ENCODE measurements at places on chromosomes 12 and 14.
A peak's percentile ranks its signal among the peaks of the same experiment; 100 is the strongest.

DNA sequence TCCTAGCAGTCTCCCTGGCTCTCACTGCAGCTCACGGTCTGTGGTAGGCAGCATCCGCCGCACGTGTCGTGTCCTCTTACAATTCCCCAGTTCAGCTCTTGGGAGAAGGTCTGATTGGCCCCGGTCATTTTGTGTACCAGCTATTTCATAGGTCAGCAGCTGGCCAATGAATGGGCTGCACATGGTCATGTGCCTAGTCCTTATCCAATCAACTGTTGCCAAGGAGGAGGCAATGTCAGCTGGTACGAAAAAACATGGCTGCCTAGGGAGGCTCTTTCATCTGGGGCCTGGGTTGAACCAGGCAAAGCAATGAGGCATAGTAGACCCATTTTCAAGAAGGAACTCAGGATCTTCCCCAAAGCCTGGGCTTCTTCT, 46.1 kb downstream of the RNFT2 start:
- no peak for DNase-seq

DNA sequence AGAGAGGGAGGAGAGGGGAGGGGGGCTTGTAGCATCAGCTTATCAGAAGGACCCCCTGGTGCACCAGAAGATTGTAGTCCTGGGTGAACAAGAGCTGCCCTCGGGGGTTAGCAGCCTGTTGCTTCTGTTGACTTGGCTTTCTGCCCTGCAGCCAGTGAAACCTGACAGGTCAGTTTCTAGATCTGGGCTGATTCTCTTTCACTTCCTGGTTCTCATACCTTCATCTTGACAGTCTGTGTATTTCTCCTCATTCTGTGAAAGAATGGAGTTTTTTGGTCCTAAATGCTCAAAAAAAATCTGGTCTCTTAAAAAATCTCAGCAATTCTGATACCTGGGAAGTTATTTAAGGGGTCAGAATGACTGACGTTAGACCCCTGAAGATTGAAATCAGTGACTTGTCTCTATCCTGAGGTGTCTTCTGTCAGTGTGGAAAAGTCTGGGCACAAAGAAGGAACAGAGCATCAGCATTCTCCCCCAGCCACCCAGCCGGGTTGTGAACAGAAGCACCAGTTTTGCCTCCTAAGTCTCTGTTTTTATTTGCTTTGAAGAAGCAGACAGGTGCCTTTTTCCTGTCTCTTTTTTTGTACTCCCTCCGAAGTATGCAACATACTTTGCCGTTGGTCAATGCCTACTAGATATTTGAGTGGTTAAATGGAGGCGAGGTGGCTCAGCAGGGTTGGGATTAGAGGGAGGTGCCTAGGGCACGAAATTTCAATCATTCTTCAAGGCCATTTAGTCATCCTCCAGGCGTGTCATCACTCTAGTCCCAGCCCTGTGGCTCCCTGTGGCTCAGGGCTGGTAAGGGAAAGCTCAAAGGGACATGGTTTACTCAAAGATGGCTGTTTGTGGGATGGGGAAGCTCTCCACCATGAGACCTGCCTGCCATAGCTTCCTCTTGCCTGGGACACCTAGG, 24.0 kb downstream of the TTC9 start:
- DNase-seq, result no peak

DNA sequence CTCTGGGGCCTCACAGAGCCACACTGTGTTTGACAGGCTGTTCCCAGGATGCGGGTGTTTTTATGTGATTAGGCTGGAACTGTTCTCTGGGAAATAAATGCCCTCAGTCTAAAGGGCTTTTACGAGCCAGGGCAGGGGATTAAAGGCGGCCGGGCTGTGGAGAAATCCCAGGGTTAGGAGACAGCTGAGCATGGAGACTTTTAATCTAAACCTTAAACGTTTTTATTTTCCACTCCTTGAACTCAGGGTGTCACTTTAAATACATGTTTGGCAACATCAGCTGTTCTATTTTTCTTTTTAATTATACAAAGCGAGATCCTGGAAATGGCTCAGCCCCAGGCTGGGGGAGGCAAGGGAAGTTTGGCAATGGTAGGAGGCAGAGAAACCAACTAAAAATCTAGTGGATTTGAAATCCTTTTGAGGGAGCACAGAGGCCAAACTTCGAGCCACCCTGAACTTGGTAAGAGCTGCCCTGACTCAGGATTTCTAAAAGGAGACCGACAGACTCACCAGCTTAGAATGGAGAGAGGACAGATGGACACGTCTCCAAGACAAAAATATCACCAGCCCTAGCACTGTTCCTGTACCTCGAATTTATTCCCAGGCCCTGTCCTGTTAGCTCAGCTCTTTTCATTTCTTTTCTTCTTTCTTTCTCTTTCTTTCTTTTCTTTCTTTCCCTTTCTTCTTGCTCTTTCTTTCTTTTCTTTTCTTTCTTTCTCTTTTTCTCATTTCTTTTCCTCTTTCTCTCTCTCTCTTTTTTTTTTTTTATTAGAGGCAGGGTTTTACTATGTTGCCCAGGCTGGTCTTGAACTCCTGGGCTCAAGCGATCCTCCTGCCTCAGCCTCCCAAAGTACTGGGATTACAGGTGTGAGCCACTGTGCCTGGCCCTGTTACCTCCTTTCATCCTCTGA, 15.8 kb upstream of the ORAI1 start:
- DNase-seq, result no peak

- DNase-seq, result no peak
Measured at GRCh38 chr14:65210118-65210821, 108.0 kb upstream of the MAX start.

GRCh38 chr12:25197608-25198007, 2.6 kb downstream of the ETFRF1 start:
- DNase-seq, result no peak

- no peak for DNase-seq
Measured at GRCh38 chr14:56885825-56886224, 75.5 kb upstream of the OTX2 start.

DNA sequence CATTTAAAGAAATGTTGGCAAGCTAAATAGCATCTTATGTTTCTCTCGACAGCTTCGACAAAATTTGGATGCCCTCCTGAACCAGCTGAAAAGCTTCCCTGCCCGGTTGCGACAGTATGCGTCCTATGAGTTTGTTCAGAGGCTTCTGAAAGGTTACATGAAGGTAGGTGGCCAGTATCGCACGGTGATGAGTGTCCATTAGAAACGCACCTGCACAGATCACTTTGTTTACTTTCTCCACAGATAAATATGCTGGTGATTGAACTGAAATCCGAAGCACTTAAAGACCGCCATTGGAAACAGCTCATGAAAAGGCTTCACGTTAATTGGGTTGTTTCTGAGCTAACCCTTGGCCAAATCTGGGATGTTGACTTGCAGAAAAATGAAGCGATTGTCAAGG, 36.5 kb downstream of the DYNC1H1 start:
- no peak for DNase-seq

DNA sequence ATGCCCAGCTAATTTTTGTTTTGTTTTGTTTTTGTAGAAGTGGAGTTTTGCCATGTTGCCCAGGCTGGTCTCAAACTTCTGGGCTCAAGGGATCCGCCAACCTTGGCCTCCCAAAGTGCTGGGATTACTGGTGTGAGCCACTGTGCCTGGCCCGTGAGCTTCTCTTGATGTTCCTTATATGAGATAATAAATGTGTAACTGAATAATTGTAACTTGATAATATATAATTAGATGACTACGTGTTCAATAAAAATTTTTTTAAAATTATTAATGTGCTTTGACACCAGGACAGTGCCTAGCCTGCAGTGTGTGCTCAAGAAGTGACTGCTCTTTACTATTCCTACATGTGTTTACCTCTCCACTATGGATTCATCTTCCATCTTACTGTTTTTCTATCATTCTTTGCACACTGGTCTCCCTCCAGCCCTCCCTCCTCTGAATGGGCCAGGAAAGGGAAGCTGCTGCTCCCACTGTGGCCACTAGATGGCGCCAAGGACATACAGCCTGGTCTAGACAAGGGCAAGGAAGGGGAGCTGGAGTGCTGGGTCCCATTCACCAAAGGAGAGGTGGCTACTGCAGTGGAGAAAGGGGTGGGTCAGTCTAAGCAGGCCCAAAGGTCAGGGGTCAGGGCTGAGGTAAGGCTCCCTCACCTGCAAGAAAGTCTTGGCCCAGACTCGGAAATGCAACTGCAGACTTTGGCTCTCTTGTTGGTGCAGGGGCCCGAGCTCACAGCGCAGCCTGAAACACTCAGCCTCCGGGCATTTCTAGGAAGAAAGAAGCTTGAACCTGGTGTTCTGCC, 14.7 kb upstream of the ZNF385A start:
- DNase-seq, result peak; percentile 80

DNA sequence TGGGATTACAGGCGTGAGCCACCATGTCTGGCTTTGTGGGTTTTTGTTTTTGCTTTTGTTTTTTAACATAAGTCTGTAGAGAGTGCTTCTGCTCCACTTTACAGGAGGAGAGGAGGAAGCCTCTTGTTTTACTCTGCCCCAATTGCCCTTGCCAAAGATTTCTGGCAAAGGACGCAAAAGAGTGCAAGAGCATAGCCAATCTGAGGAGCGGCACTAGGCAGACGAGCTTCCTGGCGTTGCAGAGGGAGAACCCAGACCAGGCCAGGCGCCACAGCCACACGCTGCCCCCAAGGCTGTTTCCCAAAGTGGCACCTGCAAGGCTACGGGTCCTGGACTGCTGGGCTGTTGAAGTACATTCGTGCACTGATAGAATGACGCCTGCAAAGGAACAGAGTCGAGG, 96.2 kb downstream of the BBS10 start:
- DNase-seq, result no peak

DNA sequence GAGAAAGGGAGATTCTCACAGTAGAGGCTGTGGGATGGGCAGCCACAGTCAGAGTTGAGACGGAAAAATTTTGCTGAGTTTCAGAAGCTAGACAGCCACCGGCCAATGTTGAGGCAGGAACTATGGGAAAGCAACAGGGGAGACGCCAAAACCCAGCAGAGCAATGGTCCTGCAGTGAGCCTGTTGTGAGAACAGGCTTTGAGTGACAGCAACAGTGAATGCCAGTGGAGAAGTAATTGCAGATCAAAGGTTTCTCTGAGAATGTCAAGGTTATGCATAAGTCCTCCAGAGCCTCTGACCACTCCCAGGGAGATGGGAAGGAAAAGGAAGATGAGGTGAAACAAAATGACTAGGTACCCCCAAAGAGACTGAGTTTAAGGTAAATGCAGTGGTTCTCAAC, 54.2 kb upstream of the DAAM1 start:
- DNase-seq, result no peak

DNA sequence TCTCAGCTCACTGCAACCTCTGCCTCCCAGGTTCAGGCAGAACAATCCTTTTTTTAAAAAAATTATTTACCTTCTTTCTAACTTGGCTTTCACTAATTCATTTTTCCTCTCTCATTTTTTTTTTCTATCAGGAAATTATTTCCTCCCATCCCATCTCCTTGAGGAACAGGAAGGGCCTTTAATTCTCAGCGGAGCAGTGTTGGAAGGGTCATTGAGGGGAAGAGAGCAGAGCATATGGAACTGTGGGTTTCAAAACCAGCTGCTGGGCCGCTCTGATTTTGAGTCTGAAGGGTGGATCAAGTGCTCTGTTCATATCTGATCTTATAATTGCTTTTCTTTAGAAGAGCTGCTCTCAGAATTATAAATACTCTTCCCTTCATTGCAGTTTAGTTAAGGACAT, 29.0 kb downstream of the NUBPL start:
- DNase-seq, result no peak

GRCh38 chr12:78559886-78560285, 304.7 kb upstream of the SYT1 start:
- no peak for DNase-seq

DNA sequence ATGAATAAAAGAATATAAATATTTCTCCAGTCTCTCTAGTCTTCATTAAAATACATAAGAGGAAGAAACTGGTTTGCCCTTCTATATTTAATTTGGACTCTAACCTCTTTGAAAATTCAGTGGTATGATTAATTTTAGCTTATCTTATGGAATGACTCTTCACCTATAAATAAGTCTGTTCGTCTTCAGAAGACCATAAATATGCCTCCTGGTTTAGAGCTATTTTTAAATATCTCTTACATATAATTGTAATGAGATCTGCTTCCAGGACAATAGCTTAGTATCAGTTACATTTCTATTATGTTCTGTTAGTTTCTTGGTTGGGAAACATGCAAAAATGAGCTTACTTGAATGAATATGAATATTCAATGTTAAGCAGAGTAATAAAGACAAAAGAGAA, 257.5 kb upstream of the HMGA2 start:
- DNase-seq, result no peak

- DNase-seq, result no peak
Measured at GRCh38 chr14:22557846-22558220, 31.2 kb downstream of the DAD1 start.

- no peak for DNase-seq
Measured at GRCh38 chr12:5379749-5380496, 52.0 kb upstream of the NTF3 start.

- DNase-seq, result no peak
Measured at GRCh38 chr12:64968989-64969819, 144.8 kb downstream of the TBC1D30 start.

DNA sequence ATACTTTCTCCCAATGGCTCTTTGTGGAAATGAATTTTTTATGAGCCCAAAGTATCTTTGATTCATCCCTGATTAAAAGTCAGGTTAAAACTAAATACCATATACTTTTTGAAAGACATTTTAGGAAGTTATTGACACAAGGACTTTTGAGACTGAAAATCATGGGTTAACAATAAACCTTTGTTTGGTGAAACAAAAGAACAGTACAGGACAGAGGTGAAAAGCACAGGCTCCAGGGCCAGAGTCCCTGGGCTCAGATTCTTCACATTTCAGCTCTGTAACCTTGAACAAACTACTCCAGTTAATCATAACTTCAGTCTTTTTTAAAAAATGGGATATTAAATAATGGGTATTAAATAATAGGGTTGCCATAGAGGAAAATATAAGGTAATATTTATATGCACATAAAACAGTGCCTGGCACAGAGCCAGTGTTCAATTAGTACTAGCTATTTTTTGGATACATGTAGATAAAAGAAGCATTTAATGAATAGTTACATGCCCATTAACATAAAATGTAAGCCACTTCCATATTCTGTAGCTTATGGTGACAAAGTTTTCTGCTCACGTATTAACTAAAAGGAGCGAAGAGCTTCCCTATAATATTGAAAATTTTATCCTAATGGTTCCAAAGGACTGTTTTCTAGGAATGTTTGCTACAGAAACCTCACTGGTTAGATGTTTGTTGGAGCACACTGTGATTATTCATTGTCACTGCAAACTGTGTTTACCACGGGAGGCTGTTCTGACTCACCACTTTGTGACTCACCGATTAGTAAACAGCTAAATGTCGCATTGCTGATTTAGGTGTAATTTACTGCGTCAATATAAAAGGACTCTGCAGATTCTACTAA, 255.4 kb downstream of the DAD1 start:
- DNase-seq, result no peak

All from stimulated activated CD4-positive, alpha-beta T cell treated with anti-CD3 and anti-CD28 coated beads, Interleukin-1b, Interleukin-23, amount 100 ng/mL, for 1 hour (primary cell).